ENCODE measurements at places on chromosomes 4 and X.

GRCh38 chr4:73606465-73606974, 13.7 kb downstream of the RASSF6 start:
- DNase-seq, result no peak

- no peak for DNase-seq
These were observed 158.2 kb upstream of the CPEB2 start for GRCh38 chr4:14844061-14844460.

DNA sequence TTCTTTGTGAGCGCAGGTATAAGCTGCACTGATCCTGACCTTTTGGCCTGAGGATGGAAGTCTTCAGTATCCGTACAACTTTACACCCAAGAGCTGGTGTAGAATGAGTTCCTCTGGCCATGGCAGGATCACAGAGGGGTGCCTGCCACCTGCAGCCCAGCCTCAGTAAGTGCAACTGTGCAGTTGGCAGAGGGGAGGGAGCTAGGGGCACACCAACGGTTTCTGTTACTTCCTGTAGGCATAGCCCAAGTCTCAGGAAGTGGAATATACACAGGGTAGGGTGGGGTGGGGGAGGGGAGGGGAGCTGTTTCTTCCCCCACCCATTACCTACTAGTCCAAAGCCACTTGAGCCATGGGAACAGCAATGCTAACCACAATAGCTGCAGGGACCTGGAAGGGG, 85.4 kb upstream of the GBA3 start:
- DNase-seq, result peak; percentile 56

- no peak for DNase-seq
These were observed 263.6 kb downstream of the HS3ST1 start for GRCh38 chr4:11165052-11165451.

DNA sequence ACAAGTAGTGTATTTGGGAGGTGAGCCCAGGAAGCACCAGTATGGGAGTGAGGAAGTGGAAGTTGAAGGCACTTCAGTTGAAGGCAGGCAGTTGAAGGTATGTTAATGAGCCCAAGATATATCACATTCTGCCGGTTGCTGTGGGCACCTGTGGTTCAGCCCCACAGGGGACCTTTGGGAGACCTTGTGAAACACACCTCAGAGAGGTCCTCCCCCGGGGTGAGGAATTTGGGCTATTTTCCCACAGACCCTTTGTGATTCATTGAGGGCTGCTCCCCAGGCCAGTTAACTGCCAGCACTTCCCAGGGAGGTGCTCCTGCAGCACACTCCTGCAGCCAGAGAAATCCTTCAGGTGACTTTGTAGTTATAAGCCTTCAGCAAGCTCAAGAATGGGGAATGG, 45.9 kb downstream of the PTCHD1 start:
- DNase-seq, result no peak

GRCh38 chrX:121635141-121635540, 587.7 kb downstream of the GLUD2 start:
- DNase-seq, result peak; percentile 0

DNA sequence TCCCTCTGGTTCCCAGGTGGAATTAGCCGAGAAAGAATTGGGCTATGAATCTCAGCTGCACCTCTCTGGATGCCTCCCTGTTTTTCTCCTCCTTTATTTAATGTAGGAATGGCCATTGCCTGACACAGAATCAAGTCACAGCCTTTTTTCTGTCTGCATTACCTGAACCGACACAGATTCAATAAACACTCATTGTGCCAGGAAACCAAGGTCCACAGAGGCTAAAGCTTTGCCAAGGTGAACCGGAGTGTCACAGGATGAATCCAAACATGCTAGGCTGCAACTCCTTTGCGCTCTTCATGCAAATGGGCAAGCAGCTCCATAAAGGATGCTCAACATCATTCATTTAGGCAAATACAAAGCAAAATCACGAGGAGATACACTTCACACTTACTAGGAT, 199.8 kb upstream of the AGTR2 start:
- no peak for DNase-seq

GRCh38 chrX:15128861-15129260, 141.0 kb downstream of the ASB9 start:
- no peak for DNase-seq

DNA sequence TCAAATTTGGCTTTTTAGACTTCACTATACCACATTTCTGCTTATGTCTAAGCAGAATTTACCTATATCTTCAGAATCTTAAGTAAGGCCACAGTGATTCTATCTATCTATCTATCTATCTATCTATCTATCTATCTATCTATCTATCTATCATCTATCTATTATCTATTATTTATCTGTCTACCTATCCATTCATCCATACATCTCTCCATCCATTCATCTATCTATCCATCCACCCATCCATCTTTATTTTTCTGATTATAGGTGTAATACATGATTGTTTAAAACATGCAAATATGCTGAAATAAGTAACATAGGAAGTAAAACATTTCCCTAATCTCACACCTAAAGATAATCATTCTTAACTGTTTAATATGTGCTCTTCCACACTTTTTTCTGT, 18.8 kb downstream of the ADGRG4 start:
- DNase-seq, result no peak

- DNase-seq, result no peak
These were observed 103.8 kb upstream of the MID1IP1 start for GRCh38 chrX:38697461-38697860.

DNA sequence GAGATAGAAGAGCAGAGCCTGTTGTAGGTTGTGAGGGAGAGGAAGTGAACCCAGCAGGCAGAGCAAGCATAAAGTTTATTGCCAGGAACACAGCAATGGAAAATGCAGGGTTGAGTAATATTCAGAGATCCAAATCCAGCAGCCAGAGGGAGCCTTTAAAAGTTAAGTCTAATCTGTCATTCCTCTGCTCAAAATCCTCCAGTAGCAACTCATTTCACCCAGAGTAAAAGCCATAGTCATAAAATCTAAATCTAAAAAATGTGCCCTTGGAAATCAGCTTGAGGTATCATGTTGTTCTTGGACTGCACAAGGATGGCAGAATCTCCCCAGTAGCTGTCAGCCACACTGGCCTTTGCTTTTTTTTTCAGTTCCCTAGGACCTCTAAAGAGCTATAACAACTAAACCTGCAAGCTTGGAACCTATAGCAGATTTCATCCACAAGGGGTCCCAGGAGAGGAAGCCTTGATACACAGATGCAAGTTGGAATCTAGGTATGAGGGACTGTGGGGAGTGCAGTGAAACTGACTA, 62.9 kb upstream of the FRAS1 start:
- DNase-seq, result peak; percentile 80

DNA sequence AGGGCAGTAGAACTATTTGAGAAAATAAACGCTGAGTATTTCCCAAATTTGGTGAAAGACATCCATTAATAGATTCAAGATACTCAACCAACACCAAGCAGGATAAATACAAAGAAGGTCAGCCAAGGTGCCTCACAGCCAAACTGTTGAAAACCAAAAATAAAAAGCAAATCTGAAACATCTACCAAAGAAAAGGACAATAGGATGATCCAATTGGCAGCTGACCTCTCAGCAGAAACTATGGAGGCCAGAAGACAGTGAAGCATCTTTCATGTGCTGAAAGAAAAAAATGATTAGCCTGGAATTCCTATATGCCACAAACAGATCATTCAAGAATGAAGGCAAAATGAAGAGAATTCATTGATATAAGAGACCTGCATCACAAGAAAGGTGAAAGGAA, 44.9 kb downstream of the USP46 start:
- no peak for DNase-seq

DNA sequence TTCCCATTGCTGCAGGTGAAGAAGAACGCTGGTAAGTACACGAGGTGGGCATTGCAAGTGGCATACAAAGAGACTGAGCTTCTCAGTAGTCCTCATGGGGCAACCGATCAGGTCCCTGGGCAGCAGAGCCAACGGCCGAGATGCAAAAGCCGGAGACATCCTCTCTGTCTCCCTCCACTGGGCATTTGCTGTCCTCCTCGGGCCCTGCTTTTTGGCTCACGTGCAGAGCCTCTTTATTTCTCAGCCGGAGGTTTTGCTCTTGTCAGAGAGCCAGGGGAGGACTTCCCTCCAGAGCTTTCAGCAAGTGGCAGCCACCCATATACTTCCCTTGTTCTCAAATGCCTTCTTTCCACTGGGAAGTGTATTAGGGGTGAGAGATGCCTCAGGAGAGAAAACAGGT, 18.0 kb downstream of the STARD8 start:
- DNase-seq, result no peak

- no peak for DNase-seq
These were observed at the start of gene PLAC8 for GRCh38 chr4:83114576-83114975. Gene PLAC8 (minus strand): TSS chr4:83114729. CDS start chr4:83107921, 6,808 bp downstream.

DNA sequence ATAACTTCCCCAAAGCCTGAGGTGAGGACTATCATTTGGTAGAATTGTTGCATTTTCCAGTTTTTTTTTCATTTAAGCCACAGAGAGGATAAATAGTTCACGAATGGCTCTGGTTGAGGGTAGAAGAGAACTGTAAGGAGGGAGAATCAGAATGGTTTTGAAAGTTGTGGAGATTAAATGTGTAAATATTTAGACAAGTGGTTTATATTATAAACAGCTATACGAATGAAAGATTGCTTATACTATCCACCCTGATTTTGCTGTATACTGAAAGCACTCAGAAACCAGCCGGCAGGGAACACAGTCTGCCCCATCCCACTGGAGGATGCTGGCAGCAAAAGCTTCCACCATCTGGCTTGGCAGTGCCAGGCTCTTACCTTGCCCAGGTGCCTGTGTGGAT, 341.1 kb downstream of the RAPGEF2 start:
- no peak for DNase-seq

GRCh38 chrX:106391284-106391911, 220.4 kb upstream of the RADX start:
- DNase-seq, result peak; percentile 5

GRCh38 chrX:2774057-2774456, 22.2 kb downstream of the XG start:
- DNase-seq, result no peak

GRCh38 chr4:7101692-7102515, 34.0 kb upstream of the GRPEL1 start:
- peak; percentile 78 for DNase-seq

- no peak for DNase-seq
These were observed 129.2 kb upstream of the WDR1 start for GRCh38 chr4:10245751-10246150.

DNA sequence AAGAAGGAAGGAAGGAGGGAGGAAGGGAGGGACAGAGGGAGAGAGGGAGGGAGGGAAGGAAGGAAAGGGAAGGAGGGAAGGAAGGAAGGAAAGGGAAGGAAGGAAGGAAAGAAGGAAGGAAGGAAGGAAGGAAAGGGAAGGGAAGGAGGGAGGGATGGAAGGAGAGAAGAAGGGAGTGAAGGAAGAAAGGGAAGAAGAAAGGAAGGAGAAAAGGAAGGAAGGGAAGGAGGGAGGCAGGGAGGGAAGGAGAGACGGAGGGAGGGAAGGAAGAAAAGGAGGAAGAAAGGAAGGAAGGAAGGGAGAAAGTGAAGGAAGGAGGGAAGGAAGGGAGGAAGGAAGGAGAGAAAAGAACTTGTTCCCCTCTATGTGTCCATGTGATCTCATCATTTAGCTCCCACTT, 465.0 kb downstream of the KCTD8 start:
- no peak for DNase-seq

DNA sequence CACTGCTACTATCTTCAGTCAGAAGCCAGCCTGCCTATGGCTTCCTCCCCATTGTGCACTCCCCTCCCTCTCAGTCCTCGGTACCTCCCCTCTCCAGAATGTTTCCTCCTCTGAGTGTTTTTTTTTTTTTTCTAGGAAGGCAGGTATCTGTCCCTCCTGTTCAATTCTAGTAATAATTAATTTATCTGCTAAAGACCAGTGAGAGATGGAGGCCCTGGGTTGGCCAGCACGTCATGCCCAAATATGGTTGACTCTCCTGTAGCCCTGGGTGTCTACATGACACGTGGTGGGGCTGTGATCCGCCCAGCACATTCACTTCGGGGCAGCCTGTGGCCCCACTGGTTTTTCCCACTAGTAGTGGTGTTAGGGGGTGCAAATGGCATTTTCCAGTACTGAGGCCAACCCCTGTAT, 1.8 kb downstream of the FLNA start:
- no peak for DNase-seq

Data from myocyte (in vitro differentiated cells).